T1000 (cell line): ENCODE measurements at places on chromosomes 2 and 18.

DNA sequence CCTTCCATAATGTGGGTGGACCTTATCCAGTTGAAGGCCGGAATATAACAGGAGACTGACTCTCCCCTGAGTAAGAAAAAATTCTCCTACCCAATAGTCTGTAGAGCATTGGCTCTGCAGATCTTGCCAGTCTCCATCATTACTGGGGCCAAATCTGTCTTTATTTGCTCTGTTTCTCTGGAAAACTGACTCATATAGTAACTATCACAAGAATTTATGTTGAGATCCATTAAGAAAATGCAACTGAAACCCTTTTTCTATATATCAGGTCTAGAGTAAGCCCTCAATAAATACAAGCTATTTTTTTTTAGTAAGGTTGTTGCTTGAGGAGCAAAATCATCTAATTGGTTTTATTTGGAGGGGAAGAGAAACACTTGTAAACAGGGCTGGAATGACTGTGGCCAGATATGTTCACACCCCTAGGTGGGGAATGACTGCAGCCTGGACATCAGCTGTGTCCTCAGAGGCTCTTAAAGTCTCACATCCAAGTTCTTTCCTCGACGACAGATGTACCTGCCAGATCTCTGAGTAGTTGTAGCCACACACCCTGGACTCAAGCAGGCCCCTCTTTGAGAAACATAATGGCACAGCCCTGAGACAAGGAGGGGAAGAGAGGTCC, 339.7 kb downstream of the TNS1 start:
- DNase-seq: no peak

DNA sequence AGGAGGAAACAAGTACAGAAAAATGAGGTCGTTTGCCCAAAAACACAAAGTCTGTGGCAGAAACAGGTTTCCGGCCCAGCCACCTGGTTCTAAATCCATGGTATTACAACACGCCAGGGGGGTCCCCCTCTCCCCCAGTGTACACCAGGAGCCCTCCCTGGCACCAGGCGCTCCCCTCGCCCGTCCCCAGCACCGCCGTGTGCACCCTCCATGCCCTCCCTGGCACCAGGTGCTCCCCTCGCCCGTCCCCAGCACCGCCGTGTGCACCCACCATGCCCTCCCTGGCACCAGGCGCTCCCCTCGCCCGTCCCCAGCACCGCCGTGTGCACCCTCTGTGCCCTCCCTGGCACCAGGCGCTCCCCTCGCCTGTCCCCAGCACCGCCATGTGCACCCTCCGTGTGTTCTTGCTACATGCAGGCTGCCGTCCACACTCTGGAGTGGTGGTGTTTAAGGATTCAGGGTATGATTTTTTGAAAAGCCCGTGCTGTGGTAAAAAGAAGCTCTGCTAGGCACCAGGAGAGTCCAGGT, 59.8 kb upstream of the NFATC1 start:
- no peak for DNase-seq

DNA sequence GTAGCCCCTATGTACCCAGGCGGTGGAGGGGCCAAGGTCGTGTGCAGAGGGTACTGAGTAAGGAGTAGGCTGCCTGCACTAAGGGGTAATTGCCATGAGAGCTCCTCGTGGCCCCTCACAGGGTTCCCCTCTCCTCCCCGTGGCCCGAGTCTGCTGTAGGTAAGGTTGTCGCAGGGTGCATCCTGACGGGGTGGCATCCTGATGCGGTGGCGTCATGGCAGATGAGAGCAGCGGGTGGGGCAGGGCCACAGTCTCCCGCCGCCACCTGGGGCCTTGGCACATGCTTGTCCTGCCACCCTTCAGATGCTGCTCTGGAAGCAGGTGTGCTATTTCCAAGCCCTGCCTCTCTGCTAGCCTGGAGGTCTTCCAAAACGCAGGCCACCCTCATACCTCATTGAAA, 89.7 kb downstream of the EIPR1 start:
- DNase-seq: no peak

DNA sequence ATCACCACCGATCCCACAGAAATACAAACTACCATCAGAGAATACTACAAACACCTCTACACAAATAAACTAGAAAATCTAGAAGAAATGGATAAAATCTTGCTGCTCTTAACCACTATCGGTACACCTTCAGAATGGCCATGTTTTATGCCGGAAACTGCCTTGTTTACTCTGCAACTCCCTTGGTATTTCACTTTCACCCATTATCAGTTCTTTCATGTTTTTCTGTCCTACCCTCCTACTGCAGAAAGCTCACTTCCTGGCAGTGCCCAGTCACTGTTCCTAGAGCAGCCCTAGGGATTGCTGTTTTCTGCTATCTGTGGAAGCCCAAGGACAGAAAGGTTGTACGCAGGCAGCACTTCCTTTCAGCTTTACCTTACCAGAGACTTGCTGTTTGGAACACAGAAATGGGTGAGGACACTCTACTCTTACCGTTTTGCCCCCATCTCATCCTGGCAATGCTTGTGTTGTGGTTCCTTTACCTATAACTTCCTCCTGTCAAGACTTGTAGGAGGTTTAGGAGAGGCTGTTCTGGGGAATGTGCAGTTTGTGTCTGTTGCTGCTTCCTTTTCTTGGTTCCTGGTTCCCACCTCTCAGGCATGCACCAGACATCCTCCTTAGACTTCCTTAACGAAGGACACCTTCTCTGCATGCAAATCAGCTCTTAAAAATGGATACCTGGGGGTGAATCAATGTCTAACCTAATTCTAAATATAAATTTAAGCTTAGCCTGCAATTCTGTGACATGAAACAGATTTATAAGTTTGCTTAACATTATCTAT, 394.4 kb downstream of the SPAG16 start:
- DNase-seq: no peak

DNA sequence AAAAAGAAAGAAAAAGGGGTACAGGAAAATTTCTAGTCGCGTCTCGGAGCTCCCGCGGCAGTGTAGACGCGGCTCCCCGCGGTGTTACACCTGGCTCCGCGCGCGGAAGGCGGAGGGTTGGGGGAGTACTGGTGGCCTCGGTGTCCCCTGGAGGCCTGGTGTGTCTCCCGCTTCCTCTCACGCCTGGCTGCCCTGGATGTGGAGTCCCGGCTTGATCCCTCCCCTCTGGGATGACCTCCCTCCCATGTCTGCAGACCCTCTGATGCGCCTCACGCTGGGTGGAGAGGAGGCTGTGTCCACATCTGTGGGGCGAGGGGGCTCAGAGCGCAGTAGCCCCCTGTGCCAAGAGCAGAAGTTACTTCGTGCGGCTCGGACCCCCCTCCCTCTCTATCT, 1.2 kb downstream of the KIF5C start:
- no peak for DNase-seq

DNA sequence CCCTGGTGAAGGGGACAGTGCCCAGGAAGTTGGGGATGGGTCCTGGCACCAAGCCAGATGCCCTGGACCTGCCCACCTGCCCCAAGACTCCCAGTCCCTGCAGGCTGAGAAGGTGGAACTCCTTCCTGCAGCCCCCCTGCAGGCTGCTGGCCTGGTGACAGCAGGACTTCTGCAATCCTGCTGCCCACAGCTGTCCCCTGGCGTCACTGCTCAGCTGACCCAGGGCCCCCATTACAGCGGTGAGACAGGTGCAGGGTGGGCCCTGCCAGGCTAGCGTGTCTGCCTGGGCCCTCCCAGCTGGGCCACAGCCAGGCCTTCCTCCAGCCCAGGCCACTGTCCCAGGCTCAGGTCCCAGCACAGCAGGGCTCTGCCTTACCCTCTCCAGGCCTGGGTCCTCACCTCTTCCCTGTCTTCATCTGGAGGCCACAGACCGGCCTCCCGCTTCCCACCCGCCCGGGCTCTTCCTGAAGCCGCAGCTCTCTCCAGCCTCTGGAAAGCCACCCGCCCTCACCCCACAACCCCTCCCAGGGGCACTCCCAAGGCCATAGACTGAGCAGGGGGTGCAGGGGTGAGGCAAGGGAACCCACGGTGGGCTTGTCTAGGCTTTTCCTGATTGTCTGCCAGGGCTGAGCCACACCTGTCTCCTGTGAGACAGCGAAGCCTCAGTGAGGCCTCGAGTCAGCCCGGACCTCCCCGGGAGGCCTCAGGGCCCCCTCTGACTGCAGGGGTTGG, 8.8 kb upstream of the ERFE start:
- no peak for DNase-seq

GRCh38 chr2:160372010-160372356, 121.6 kb downstream of the RBMS1 start:
- no peak for DNase-seq

DNA sequence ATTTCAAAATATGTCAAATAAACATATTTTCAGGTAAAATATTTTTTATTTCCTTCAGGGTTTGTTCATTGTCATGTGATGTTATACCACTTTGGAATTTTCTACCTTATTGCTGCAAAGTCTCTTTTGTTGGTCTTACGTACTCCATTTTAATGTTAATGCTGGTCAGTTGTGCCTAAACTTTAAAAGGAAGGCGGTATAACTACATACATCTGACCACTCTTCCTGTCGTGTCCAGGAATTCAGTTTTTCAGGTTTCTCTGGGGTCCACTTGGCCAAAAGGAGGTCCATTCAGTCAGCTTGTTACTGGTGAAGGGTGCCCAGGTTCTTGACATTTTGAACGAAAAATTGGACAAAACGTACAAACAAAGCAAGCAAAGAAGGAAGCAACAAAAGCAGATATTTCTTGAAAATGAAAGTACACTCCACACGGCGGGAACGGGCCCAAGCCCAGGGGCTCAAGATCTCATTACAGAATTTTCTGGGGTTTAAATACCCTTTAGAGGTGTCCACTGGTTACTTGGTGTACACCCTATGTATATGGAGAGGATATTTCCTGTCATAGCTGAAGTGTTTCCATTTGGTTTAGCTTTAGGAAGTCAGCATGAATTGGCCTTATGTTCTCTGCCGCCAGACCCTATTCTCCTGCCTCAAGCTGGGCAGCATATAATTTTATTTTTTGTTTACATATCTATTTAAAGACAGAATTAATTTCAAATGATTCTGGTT, 471.7 kb upstream of the CDH7 start:
- no peak for DNase-seq

- no peak for DNase-seq
These were observed 33.4 kb downstream of the CDK15 start for GRCh38 chr2:201839727-201840126.

GRCh38 chr2:79782576-79783452, 270.0 kb downstream of the CTNNA2 start:
- DNase-seq: no peak

- no peak for DNase-seq
These were observed 91.6 kb downstream of the TMX3 start for GRCh38 chr18:68623342-68623741.

GRCh38 chr2:15189216-15189615, 371.9 kb downstream of the NBAS start:
- DNase-seq: no peak

DNA sequence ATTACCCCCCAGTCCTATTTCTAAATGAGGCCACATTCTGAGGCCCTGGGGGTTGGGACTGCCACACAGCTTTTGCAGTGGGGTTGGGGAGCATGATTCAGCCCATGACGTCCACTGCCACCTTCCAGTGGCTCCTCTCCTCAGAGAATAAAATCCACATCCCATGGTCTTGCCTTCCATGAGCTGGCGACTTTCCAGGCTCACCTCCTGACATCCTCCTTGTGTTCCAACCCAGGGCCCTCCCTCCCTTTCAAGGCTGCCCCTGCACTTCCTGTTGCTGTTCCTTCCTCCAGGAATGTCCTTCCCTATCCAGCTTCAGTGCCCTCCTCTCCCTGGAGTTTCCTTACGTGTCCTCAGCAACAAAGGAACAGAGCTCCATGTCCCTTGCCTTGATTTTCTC, 187.3 kb upstream of the ID2 start:
- no peak for DNase-seq

GRCh38 chr2:84958135-84959059, 12.6 kb upstream of the KCMF1 start:
- DNase-seq: peak; percentile 78

DNA sequence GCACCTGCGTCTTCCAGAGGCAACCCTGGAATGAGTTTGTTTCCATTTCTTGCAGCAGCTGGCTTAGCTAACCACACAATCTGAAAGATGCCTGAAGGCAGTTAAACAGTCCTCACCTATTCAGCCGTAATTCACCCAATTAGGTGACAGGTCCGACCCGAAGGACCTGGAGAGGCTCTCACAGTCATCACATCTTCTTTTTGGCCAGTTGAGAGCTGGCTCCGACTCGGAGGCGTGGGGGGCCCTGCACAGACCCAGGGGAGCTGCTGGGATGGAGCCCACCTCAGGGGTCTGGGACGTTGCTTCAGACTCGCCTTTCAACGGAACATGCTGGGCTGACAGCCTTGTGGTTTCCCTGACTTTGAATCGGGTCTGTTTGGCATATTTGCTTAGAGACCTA, 187.3 kb downstream of the RTP5 start:
- DNase-seq: no peak

- no peak for DNase-seq
These were observed 31.1 kb downstream of the CTIF start for GRCh38 chr18:48569915-48570264.

DNA sequence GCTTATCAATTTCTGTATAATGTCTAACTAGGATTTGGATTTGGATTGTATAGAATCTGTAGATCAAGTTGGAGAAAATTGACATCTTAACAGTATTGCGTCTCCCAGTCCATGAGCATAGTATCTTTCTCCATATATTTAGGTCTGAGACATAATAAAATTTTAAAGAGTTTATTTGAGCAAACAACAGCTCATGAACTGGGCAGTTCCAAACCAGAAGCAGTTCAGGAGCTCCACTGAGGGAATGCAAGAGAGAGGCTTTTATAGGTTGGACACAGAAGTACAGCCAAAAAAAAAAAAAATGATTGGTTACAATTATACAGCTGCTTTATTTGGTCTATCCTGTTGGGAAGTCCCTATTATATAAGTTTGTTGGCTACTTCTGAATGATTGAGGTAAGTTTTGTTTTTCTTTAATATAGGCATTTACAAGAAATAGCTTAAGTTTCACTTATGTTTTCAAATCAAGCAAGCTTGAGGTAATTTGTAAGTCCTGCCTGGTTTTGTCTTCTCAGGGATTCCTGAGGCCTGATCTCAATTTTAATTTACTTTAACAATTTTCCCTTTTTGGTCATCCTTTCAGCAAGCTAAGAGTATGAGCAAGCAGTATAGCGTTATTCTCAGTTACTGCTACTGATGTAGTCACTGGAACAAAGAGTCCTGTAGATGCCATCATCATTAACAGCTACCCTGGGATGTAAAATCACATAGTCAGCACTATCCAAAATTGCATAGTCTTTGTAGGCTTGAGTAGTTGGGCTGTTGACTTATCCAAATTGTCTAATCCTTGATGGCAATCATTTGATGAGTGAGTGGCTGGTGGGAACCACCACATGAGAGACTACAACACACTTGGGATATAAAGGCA, 27.5 kb upstream of the RUFY4 start:
- DNase-seq: no peak

GRCh38 chr2:240501531-240501991, 56.2 kb downstream of the ANKMY1 start:
- no peak for DNase-seq
